Purkinje cell (primary cell): ENCODE measurements at places on chromosomes 7 and 10. TPM values are rescaled to one million over a fixed set of nuclear protein-coding genes. Genes with fewer than 3 reads are reported as not detected.

Gene CREB5
- 3.1 and 4.1 TPM in 2 replicates for polyA plus RNA-seq

Gene CRYGN
- not detected in 2 replicates for polyA plus RNA-seq

Gene GIMAP6
- polyA plus RNA-seq, result not detected in 2 replicates

Gene TMEM236
- 0.13 TPM in 1 of 2 replicates, not detected in the other for polyA plus RNA-seq

Gene SP4
- 4.5 and 6.6 TPM in 2 replicates for polyA plus RNA-seq

Gene DCLRE1C
- 5.6 and 10.4 TPM in 2 replicates for polyA plus RNA-seq

Gene WDR86
- not detected in 2 replicates for polyA plus RNA-seq

Gene PAX4
- polyA plus RNA-seq, result not detected in 2 replicates

Gene SFR1
- 15.8 and 19.0 TPM in 2 replicates for polyA plus RNA-seq

Gene RPP30
- 102 and 159 TPM in 2 replicates for polyA plus RNA-seq

Gene LIMK1
- 0.17 and 0.46 TPM in 2 replicates for polyA plus RNA-seq

Gene TMEM130
- 37.0 and 74.7 TPM in 2 replicates for polyA plus RNA-seq

Gene AP5Z1
- 0.94 and 7.0 TPM in 2 replicates for polyA plus RNA-seq

Gene PNLIPRP2
- polyA plus RNA-seq, result not detected in 2 replicates
